DND-41 (cell line): ENCODE measurements at places on chromosomes 13 and 19.

GRCh38 chr13:49584771-49585182 is 581 bp downstream of the RCBTB1 start:
- H3K27me3 ChIP-seq, result no peaks in the 10 kb centered on the region
- H3K4me3 ChIP-seq, result peak overlapping the region; percentile 94
- H3K36me3 ChIP-seq, result peaks cover 22% of the 10 kb centered on the region
- peaks cover 34% of the 10 kb centered on the region for H3K4me1 ChIP-seq
- peak; percentile 11 for DNase-seq

DNA sequence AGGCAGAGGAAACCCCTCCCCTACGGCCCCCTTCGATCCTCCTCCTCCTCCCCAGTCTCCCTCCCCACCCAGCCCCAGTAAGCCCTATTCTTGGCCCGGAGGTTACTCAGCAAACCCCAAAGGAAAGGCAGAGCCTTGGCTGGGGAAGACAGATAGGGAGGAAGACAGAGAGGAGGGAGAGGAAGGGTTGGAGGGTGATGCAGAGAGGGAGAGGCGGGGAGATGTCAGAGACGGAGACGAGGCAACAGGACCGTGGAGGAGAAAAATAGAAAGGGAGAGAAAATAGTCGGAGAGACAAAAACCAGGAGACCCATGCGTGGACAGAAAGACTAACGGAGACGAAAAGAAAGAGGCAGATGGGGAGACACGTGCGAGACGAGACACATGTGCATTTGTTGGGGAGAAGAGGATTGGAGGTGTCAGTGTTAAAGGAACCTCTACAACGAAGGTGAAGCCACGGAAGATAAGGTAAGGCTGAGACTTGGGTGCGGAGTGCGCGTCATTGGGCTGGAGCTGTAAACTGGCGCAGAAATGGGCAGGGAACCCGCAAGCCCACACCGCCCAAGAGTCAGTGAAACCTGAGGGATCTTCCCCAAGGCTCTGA is 2.9 kb downstream of the TGFB1 start:
- H3K4me3 ChIP-seq, result peak overlapping the region; percentile 93
- H3K27me3 ChIP-seq, result no peaks in the 10 kb centered on the region
- H3K4me1 ChIP-seq, result peaks cover 45% of the 10 kb centered on the region

DNA sequence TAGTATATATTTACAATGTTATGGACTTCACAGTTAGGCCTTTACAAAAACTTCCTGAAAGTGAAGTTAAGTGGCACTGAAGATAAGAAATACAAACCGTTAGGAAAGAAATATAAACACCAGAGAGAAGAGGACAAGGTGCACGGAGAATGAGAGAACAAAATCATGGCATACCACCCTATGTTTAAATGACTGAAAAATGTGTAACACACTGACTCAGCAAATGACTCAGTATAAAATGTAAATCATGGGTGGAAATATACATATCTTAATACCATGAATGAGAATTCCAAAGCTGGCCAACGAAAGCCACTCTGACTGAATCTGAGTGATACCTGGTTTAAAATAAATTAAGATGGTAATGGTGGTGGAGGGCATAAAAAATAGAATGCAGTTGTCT is 260.8 kb downstream of the DNAJC15 start:
- peaks cover 12% of the 10 kb centered on the region for H3K27me3 ChIP-seq
- H3K27ac ChIP-seq, result no peak overlapping the region
- H3K4me1 ChIP-seq, result no peaks in the 10 kb centered on the region
- no peak overlapping the region for H3K4me3 ChIP-seq

DNA sequence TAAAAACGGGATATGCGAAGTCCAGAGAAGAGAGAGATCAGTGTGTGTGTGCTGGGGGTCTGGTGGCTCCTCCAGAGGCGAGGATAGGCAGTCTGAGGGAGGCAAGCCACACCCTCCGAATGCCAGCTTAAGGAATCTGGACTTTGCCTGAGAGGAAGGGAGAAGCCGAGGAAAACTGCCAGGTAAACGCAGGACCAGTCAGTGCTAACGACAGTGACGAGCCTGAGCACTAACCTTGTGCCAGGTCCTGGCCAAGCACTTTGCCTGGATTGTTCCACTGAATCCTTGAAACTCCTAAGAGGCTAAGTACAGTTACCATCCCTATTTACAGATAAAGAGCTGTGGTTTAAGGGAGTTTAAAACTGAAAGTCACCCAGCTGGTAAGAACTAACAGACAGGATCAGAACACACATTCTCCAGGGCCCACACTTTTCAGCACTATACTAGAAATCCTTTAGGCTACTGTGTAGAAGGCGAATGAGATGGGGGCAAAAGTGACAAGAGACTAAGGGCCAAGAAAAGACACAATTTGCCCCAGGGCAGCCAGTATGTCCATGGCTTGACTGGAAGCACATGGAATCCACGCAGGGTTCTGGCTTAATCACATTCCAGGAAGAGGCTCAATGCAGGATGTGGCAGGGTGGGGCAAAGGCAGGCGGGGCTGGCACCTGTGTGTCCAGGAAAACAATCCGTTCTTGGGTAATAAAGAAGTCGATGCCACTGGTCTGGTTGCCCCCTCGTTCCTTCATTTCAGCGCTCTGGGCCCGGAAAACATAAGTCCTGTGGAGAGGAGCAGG is 15.1 kb downstream of the SMG9 start:
- DNase-seq, result no peak
- no peaks in the 10 kb centered on the region for H3K4me1 ChIP-seq
- no peaks in the 10 kb centered on the region for H3K27me3 ChIP-seq
- peaks cover 97% of the 10 kb centered on the region for H3K36me3 ChIP-seq

- H3K4me1 ChIP-seq, result no peaks in the 10 kb centered on the region
- H3K27ac ChIP-seq, result no peak overlapping the region
- H3K4me3 ChIP-seq, result no peak overlapping the region
- H3K27me3 ChIP-seq, result no peaks in the 10 kb centered on the region
- peaks cover 84% of the 10 kb centered on the region for H3K36me3 ChIP-seq
- no peak for DNase-seq
Measured at GRCh38 chr19:6217752-6218334, 61.9 kb downstream of the MLLT1 start.

DNA sequence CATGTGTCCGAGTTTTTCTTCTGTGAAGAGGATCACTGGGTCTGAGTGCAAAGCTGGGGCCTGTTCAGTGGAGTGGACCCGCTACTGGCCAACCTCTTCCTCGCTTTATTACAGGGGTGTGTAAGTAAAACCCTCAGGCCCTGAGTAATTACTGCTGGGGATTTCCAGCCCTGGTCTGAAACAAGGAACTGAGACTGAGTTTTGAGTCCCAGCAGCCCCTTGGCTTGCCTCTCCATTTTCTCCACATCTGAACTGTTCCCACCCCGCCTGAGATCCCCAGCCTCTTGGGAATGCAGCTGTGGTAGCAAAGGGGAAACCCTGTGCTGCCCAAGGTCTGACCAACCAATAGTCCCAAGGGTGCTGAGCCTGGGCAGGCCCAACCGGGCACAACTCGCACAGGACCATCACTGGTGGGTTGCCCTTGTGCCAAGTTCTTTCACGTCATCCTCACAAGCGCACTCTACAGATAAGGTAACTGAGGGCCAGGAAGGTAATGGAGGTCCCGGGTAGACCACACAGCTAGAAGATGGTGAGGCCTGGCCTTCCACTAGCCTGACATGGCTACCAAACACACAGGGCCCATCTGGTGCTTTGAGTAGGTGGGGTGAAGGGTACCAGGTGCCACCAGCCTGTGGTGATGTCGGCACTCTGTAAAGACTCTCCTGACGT is 13.7 kb upstream of the SLC35E1 start:
- no peaks in the 10 kb centered on the region for H3K27me3 ChIP-seq
- H3K4me1 ChIP-seq, result peaks cover 75% of the 10 kb centered on the region
- peak overlapping the region; percentile 47 for H3K4me3 ChIP-seq
- peak; percentile 24 for DNase-seq

- peak overlapping the region; percentile 75 for H3K27ac ChIP-seq
- H3K27me3 ChIP-seq, result no peaks in the 10 kb centered on the region
- DNase-seq, result no peak
- H3K4me3 ChIP-seq, result peak overlapping the region; percentile 83
Measured at GRCh38 chr19:18558202-18558555, 509 bp downstream of the KXD1 start.

DNA sequence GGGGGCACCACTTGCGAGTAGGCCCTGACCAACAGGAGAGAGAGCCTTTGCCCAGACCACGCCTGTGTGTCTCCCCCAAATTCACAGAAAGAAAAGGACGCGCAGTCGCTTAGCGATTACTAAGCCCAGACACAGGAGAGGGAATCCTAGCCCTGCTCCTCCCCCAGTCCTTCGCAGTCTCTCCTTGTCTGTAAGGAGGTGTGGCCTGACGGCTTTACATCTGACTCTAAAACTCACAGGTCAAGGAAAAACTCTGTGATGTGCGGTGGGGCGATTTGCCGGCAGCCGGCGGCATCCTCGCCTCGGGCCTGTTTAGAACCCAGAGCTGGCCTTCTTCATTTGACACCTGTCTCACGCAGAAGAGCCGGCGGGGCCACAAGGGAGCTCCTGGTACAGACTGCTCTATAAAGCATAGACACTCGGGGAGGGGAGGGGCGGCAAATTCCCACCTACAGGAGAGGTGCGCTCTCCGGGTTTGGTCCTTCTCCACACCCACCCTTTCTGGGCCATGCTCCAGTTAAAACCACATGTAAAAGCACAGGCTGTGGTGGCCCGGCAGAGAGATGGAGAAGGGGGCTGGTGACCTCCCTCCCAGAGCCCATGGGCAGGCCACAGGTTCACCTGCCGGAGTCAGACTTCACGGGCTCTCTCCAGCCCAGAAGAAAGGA is 17.8 kb downstream of the GPR12 start:
- H3K27ac ChIP-seq, result no peak overlapping the region
- H3K36me3 ChIP-seq, result no peaks in the 10 kb centered on the region
- H3K4me3 ChIP-seq, result no peak overlapping the region
- no peaks in the 10 kb centered on the region for H3K4me1 ChIP-seq
- DNase-seq, result no peak

GRCh38 chr13:25085125-25085742 is 10.7 kb upstream of the PABPC3 start:
- no peak overlapping the region for H3K4me3 ChIP-seq
- DNase-seq, result peak; percentile 8
- no peaks in the 10 kb centered on the region for H3K4me1 ChIP-seq
- no peak overlapping the region for H3K27ac ChIP-seq
- H3K36me3 ChIP-seq, result no peaks in the 10 kb centered on the region

GRCh38 chr19:3770136-3770999 is 1.7 kb downstream of the RAX2 start:
- H3K27me3 ChIP-seq, result no peaks in the 10 kb centered on the region
- H3K36me3 ChIP-seq, result peaks cover 29% of the 10 kb centered on the region
- no peak overlapping the region for H3K27ac ChIP-seq
- H3K4me3 ChIP-seq, result no peak overlapping the region

DNA sequence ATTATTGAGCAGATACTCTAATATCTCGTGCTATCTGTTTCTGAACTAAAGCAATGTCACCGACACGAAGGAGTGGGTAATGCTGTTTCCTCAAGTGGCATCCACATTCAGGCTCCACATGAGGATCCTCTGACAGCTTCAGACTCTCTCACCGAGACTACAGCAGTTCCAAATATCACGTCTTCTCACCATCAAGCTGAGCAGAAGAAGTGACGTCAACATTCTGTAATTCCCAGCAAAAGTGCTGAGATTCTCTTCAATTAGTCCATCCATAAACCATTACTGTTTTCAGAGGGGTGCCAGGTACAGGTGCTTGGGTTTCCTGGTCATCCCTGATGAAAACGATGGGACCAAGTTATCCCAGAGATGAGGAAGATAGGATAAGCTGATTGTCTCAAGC is 110.0 kb upstream of the DACH1 start:
- H3K27me3 ChIP-seq, result no peaks in the 10 kb centered on the region
- no peak overlapping the region for H3K4me3 ChIP-seq
- H3K36me3 ChIP-seq, result no peaks in the 10 kb centered on the region
- no peaks in the 10 kb centered on the region for H3K4me1 ChIP-seq

DNA sequence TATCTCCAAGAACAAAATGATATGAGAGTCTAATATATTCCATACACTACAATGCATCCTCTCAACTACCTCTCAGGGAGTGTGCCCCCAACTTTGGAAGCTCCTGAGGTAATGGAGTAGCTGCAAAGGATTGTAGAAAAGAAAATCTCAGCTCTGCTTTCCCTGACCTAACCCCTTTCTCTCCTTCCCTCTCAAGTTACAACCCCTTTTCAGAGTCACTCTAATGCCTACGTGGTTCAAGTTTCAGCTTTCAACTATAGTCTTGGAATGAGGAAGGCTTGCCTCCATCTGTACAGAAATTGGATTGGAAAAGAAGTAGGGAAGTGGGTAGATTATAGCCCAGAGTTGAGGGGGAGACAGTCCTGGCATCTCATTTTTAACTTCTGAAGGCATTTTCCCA is 256.0 kb downstream of the PCDH9 start:
- no peak overlapping the region for H3K27ac ChIP-seq
- H3K27me3 ChIP-seq, result no peaks in the 10 kb centered on the region
- no peak for DNase-seq
- H3K4me1 ChIP-seq, result no peaks in the 10 kb centered on the region
- H3K4me3 ChIP-seq, result no peak overlapping the region
- H3K36me3 ChIP-seq, result no peaks in the 10 kb centered on the region

GRCh38 chr13:87554045-87554444 is 117.1 kb upstream of the SLITRK5 start:
- no peaks in the 10 kb centered on the region for H3K4me1 ChIP-seq
- no peaks in the 10 kb centered on the region for H3K36me3 ChIP-seq
- no peak overlapping the region for H3K27ac ChIP-seq
- DNase-seq, result no peak
- no peak overlapping the region for H3K4me3 ChIP-seq

- H3K27me3 ChIP-seq, result peaks cover 2% of the 10 kb centered on the region
- H3K4me3 ChIP-seq, result no peak overlapping the region
- no peaks in the 10 kb centered on the region for H3K4me1 ChIP-seq
- no peak for DNase-seq
Measured at GRCh38 chr13:108283110-108283509, 13.6 kb downstream of the TNFSF13B start.

- H3K4me3 ChIP-seq, result no peak overlapping the region
- H3K27me3 ChIP-seq, result no peaks in the 10 kb centered on the region
- DNase-seq, result no peak
- H3K4me1 ChIP-seq, result peaks cover 13% of the 10 kb centered on the region
- no peak overlapping the region for H3K27ac ChIP-seq
Measured at GRCh38 chr19:8695911-8696310, 2.7 kb downstream of the ACTL9 start.

DNA sequence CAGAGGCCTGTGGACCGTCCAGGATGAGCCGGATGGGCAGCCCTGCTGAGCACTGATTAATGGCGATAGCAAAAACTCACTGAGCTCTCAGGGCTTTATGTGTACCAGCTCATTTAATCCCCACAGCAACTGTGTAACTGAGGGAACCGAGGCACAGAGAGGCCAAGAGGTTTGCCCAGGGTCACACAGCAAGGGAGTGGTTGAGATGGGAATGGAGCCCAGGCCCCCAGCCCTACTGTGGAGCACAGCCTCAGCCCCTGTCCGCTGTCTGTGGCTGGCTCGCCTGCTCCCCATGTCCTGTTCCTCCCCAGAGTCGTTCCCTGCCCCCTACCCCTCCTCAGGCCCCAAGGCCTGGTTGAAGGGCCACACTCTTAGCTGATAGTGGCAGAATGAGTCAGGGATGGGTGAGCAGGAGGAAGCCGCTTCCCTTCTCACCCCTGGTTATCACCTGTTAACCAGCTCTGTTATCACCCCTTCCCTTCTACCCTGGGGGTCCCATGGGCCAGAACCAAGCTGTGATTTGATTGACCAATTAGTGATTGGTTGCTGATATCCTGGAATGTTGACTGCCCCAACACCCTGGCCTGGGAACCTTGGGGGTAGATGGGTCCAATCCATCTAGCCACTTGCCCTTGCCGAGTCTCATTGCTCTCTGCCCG is 21.2 kb downstream of the CAPN12 start:
- H3K27me3 ChIP-seq, result no peaks in the 10 kb centered on the region
- no peaks in the 10 kb centered on the region for H3K4me1 ChIP-seq
- no peak overlapping the region for H3K4me3 ChIP-seq
- H3K27ac ChIP-seq, result no peak overlapping the region
- H3K36me3 ChIP-seq, result peaks cover 95% of the 10 kb centered on the region

GRCh38 chr13:31172001-31172400 is 10.3 kb upstream of the HSPH1 start:
- H3K36me3 ChIP-seq, result no peaks in the 10 kb centered on the region
- H3K4me1 ChIP-seq, result no peaks in the 10 kb centered on the region
- DNase-seq, result no peak
- H3K27ac ChIP-seq, result no peak overlapping the region
